ENCODE measurements at places on chromosomes 12 and 14.

- no peak for DNase-seq
Observed at GRCh38 chr14:95668235-95668772, 17.9 kb upstream of the TCL1B start.

- no peak for DNase-seq
Observed at GRCh38 chr14:90553921-90554336, 157.1 kb downstream of the CALM1 start.

- no peak for DNase-seq
Observed at GRCh38 chr12:2149091-2149490, 96.3 kb downstream of the CACNA1C start.

DNA sequence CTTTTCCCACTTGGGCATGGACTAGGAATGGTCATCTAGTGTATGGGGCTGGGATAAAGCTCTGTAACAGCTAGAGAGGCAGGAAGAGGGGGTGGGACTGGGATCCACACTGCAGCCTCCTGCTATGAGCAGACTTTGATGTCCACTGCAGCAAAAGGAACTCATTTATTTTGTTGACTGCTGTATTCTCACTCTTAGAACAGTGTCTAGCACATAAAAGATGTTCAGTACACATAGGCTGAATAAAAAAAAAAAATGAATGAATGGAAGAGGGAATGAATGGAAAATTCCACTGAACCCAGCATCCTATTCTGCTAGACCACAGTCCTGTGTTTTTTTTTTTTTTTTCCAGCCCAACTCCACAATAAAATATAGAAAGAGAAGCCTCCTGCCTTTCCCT lies 106.2 kb upstream of the NOS1 start:
- DNase-seq: no peak

DNA sequence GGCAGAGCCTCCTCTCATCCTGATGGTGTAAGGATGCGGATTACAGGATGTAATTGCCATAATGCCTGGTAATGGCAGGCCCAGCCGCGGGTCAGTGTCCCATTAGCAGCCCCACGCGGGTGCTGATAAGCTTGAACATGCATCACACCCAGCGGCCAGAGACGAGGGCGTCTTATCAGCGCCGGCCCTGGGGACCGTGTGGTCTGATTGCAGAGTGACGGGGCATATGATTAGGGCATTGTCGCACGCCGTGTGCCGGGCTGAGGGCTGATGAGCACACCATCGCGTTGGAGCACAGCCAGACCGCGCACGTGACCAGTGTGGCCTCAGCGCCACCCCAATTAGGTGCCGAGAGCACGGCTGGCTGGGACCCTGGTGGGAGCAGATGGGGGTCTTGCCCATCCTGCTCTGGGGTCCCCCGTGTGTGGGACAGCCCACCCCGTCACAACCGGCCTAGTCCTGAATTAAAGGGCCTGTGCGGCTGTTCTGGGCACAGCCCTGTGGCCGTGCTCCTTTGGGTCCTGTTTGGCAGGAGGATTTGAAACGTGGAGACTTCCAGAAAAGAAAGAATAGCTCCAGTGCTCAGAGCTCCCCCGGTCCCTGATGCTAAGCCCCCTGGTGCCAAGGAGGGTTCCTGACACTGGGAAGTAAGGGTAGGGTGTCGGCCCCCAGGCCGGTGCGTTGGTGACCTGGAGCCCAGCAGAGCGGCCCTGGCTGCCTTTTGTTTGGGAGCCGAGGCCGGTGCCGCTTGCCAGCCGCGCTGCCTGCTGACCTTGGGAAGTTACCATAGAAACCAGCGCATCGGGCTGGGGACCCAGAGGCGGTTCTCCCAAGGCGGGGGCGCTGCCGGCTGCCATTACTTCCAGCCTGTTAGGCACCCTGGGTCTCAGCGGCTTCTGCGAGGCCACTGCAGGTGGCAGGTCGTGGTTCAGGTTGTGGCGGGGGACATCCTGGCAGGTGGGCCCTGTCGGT lies 20.7 kb downstream of the KIF26A start:
- DNase-seq: no peak

DNA sequence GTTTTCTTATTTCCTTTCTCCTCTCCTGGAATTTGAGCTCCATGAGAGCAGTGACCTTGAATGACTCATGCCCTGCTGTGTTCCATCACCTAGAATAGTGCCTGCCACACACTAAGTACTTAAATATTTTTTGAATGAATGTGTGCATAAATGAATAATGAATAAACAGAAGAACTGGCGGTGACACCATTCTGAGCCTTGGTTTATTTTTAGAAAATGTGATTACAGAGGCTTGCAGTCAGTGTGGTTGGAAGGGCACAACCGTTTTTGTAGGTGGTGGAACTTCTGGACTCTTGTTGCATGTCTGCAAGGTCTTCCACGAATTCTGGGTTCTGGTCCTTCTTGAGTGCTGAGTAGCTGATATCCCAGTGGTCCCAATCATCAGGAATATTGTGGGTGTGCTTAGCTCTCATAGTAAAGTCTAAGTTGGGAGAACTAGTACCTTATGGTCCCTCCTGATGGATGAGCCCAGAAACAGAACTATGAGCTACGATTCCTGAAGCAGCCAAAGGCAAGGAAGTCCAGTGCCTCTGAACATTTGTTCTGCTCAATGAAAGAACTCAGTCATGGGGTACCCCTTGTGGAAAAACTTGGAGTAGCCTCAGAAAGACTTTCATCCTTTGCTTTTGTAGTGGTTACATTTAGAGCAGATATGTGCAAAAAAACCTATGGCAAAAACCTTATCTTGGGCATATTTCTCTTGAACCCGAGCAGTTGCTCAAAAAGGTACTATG lies 28.8 kb upstream of the BHLHE41 start:
- DNase-seq: no peak

- DNase-seq: no peak
Observed at GRCh38 chr14:91568626-91569025, 58.5 kb upstream of the PPP4R3A start.

- DNase-seq: no peak
Observed at GRCh38 chr12:77116277-77116676, 50.9 kb upstream of the E2F7 start.

GRCh38 chr12:70698345-70698744 lies 61.1 kb upstream of the PTPRB start:
- DNase-seq: no peak

DNA sequence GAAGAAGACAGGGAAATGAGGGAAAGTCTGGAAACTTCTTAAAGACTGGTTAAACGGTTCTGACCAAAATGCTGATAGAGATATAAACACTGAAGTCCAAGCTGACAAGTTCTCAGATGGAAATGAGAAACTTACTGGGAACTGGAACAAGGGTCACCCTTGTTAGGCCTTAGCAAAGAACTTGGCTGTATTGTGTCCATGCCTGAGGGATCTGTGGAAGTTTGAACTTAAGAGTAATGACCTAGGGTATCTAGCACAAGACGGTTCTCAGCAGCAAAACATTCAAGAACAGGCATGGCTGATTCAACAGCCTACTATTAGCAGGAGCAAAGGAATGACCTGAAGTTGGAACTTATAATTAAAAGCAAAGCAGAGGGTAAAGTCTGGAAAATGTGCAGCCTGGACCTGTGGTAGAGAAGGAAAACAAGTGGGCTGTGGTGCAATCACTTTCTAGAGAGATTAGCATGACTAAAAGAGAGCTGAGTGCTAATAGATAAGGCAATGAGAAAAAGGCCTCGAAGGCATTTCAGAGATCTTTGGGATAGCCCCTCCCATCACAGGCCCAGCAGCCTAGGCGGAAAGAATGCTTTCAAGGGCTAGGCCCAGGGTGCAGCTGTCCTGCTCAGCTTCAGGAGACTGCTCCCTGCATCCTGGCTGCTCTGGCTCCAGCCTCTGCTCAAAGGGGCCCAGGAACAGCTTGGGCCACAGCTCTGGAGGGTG lies 60.3 kb downstream of the ATP2B1 start:
- DNase-seq: no peak

- DNase-seq: no peak
Observed at GRCh38 chr12:19304149-19304750, 135.0 kb upstream of the AEBP2 start.

DNA sequence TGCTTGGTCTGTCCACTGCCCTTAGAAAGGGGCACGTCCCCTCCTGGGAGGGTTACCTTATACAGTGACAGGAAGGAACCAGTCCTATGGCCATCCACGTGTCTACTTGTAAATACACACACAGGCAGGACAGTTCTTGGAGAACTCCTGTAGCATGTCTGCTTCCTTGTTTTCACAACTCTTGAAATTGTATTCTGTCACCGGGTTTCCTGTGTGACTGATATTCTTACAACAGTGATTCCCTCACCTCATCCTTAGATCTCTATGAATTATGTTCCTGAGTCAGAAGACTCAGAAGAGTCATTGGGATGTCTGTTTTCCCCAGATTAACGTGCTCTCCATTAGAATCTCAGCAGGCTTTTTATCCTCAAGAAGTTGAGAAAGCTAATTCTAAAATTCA lies 44.1 kb upstream of the DYNC1H1 start:
- DNase-seq: no peak

- DNase-seq: no peak
Observed at GRCh38 chr12:70255311-70255710, 12.1 kb downstream of the CNOT2 start.

DNA sequence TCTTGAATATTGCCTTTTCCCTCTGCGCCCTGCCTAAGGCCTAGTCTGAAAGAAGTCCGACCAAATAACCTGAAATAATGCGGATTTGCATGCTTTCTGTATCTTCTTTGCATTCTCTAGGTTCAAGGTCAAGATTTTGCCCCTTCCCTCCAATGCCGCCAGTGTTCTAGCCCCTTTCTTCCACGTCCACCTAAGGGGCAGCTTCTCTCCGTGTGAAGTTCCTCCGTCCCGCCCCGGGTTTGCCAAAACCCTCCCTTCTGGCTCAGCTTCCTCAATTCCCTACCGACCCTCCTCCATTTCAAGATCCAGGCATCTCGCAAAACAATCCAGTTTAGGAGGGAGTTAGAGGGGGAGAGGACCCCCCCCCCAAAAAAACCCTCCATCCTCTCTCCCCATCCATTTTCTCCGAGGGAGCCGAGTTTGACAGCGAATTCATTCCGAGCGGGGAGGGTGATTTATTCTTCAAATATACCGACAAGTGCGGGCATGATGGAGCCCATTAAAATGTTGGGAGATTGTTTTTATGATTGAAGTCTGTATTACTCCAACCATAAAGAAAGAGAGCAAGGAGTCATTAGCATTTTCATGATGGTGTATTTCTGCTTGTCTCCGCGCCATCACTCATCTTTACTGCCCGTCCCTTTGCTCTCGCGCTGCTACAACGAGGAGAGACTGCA lies 20.9 kb upstream of the ATP5MC2 start:
- DNase-seq: no peak

DNA sequence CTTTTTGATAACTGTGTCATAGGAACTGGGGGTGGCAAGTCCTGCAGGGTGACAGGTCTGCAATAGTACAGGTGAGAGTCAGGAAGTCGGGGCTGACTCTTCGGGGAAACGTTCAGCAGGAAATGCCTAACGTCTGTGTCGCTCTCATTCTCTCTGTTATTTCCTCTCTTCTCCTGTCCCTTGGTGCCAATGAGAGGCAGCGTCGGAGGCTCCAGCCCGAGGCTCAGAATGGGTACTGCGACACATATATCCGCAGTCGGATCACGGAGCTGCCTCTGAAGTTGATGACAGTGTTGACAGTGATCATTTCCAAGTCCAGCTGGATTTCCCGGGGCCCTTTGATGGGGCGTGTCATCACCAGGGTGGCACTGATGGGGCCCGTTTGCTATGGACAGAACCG lies 2.7 kb upstream of the TC2N start:
- DNase-seq: peak; percentile 62

- DNase-seq: no peak
Observed at GRCh38 chr14:56131004-56131864, 13.0 kb downstream of the PELI2 start.

DNA sequence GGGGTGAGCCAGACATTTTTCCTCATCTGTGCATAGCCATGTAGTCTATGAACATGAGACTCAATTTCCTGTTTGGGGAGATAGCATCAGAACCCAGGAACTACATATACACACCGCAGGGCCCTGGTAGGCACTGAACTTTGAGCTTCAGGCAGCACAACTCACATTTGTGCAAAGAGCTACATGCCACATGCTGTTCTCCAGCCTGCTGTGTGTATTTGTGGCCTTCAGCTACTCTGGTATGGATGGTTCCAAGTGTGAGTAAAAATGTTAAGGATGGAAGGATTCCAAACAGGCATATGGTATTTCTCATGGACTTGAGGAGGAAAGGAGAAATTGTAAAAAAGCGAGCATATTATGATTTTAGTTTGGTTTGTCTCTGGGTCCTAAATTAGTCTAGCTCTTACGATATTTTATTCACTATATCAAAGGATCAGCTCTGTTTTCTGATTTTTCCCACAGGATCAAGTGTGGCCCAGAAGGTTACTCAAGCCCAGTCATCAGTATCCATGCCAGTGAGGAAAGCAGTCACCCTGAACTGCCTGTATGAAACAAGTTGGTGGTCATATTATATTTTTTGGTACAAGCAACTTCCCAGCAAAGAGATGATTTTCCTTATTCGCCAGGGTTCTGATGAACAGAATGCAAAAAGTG lies 422.4 kb upstream of the OR4E1 start:
- DNase-seq: no peak

GRCh38 chr14:21711360-21711961 lies 37.8 kb upstream of the OR4E1 start:
- DNase-seq: no peak

DNA sequence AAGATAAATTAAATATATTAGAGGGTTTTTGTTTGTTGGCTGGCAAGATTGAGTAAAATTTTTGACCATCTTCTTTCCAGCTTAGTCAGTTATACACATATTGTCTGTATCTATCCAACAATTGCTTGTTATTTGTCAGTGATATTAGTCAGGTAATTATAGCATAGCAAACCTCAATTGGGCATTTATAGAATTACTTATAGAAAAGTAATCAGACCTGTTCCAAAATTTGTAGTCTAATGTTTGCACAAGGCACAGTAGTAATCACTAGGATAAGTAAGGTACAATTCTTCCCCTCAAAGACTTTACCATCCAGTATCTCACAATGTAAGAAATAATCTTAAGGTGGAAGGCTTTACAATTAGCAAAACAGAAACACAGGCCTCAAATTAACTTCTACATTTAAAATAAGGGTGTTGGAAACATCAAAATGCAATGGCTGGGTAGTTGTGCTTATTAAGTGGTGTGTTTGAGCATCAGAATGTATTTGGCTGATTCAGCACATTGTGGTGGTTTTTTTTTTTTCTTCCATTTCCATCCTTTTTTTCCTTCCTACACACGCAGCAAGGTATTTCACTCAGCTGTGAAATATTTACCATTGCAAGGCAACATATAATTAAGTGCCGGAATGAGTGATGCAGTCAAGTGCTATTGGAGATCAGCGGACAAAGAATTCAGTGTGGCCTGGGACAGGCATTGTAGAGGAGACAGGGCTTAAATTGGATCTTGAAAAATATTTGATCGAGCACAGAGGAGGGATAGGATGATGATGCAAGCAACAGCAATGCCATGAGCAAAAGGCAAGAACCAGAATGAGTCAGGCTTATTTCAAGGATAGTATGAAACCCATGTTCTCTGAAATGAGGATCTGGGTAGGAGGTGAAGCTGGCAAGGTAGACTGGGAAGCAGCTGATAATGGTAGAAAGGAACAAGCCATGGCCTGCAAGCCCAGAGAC lies 178.2 kb downstream of the AKAP6 start:
- DNase-seq: no peak

GRCh38 chr14:23485326-23485725 lies 15.8 kb downstream of the NGDN start:
- no peak for DNase-seq

GRCh38 chr12:52648012-52648550 lies 3.9 kb downstream of the KRT2 start:
- no peak for DNase-seq

Data from T-helper 9 cell (primary cell).